Right lung (tissue), 10 donors: ENCODE measurements at places on chromosomes 12 and 14. TPM values are rescaled to one million over a fixed set of nuclear protein-coding genes. Genes with fewer than 3 reads are reported as not detected.
A peak's percentile ranks its signal among the peaks of the same experiment; 100 is the strongest.

RD3L gene
- 0.12 TPM for polyA plus RNA-seq

DHRS4 gene
- 34.5 TPM for polyA plus RNA-seq

LRP1-AS gene
- polyA plus RNA-seq: 0.91 TPM

- DNase-seq: no peak
Measured at GRCh38 chr14:50031602-50032313, 84.6 kb downstream of the VCPKMT start.

- DNase-seq: no peak
Measured at GRCh38 chr14:106586098-106586704, 1059.8 kb downstream of the TMEM121 start.

- DNase-seq: no peak
Measured at GRCh38 chr14:66330228-66330627, 155.9 kb upstream of the CCDC196 start.

PPP1R36 gene
- polyA plus RNA-seq: 0.66 TPM

IKZF4 gene
- polyA plus RNA-seq: 23.1 TPM

GRCh38 chr12:60184096-60184495 lies 588.3 kb downstream of the SLC16A7 start:
- DNase-seq: no peak

- DNase-seq: no peak
Measured at GRCh38 chr14:64646103-64646502, 58.1 kb upstream of the PLEKHG3 start.

TSPAN19 gene
- 1.4 TPM for polyA plus RNA-seq

DNA sequence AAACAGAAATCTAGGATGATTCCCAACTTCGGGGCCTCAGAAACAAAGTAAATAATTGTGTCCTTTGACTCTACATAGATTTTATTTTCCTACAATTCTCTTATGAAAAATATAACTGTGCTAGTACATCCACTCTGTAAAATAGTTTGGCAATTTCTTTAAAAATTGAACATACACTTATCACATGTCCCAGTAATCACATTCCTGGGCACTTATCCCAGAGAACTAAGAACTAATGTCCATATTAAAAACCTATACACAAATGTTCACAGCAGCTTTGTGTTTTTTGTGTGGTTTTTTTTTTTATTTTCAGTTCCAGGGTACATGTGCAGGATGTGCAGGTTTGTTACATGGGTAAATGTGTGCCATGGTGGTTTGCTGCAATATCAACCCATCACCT lies 99.0 kb downstream of the KCNH5 start:
- DNase-seq: no peak

AQP6 gene
- polyA plus RNA-seq: 0.45 TPM

DNA sequence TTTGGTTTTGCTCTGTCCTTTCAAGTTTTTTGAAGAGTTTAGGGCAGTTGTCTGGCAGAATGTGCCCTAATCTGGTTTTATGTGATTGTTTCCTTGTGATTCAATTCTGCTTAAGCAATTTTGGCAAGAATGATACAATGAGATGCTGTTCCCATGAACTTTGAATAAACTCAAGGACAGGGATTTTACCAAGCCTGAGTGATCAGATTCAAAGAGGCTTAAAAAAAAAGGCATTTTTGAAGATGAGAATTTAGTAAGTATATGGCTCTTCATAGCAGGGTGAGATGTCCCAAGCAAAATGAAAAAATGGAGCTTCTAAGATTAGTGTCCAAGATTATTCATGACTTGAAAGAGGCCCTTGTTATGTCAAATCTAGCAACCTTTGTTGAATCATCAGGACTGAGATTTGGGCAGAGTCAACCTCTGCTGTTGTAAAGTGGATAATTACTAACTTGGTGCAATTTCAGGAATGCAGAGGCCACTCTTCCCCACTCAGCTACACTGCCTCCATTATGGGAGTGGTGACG lies 180.6 kb upstream of the NUDT4 start:
- no peak for DNase-seq

- no peak for DNase-seq
Measured at GRCh38 chr14:84152452-84152851, 1377.5 kb upstream of the FLRT2 start.

RNASE7 gene
- polyA plus RNA-seq: not detected

ATF1 gene
- polyA plus RNA-seq: 57.1 TPM

DNA sequence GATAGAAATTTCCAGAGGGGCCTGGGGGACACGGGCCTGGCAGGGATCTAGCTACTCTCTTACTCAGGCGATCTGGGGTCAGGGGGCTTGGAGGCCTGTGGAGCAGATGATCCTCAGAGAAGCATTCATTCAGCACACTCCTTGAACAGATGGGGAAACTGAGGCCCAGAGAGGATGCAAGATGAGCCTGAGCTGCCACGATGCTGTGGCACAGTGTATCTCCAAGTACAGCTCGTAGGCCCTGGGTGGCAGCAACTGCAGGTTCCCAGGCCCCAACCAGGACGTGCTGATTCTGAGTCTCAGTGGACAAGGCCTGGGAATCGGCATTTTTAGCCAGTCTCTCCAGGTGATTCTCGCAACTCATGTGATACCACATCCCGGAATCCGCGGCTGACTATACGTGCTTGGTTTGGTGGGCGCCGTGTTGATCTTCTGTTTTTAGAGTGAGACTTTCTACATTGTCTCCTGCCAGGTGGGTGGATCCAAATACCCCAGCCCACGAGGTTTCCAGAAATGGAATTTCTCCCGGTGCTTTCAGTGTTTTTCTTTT lies 22.5 kb downstream of the ADGRD1 start:
- no peak for DNase-seq

ERG28 gene
- 26.1 TPM for polyA plus RNA-seq

SLC25A47 gene
- polyA plus RNA-seq: 0.06 TPM

NRXN3 gene
- polyA plus RNA-seq: 1.4 TPM

APOF gene
- polyA plus RNA-seq: not detected

DNA sequence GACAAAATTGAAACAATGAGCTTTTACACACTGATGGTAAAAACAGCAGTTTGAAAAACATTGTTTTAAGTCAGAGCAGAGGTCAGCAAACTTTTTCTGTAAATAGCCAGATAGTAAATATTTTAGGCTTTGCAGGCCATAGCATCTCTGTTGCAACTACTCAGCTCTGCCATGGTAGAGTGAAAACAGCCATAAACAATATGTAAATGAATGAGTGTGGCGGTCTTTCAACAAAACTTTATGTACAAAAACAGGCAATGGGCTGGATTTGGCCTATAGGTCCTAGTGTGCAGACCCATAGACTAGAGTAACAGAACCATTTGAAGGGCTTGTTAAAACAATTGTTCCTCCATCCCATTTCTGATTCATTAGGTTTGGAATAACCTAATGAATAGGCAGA lies 114.8 kb downstream of the TGFB3 start:
- no peak for DNase-seq

OASL gene
- polyA plus RNA-seq: 0.15 TPM

JKAMP gene
- polyA plus RNA-seq: 98.1 TPM

GRCh38 chr12:9134981-9135628 lies 19.4 kb upstream of the A2M start:
- peak; percentile 88 for DNase-seq

DNA sequence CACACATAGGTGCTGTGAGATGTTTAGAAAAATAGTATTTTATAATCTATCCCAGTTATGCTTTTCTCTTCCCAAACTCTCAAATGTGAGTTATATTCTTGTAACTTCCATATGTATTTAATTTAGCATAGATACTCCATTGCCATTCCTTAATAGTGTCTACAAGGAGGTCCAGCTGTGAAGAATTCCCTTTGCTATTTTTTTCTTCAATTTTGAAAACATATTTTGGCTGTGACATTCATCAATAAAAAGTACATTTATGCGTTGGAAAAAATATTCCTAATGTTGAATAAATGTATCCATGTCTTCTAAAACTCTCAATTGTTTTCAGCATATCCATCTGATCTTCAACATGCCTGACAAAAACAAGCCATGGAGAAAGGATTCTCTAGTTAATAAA lies 1402.0 kb upstream of the SEL1L start:
- DNase-seq: no peak

SLC38A4 gene
- polyA plus RNA-seq: 6.4 TPM

TSPAN8 gene
- polyA plus RNA-seq: 1.1 TPM

GRCh38 chr14:52188381-52188780 lies 79.1 kb upstream of the PTGDR start:
- no peak for DNase-seq

MYF6 gene
- 0.31 TPM for polyA plus RNA-seq

DNA sequence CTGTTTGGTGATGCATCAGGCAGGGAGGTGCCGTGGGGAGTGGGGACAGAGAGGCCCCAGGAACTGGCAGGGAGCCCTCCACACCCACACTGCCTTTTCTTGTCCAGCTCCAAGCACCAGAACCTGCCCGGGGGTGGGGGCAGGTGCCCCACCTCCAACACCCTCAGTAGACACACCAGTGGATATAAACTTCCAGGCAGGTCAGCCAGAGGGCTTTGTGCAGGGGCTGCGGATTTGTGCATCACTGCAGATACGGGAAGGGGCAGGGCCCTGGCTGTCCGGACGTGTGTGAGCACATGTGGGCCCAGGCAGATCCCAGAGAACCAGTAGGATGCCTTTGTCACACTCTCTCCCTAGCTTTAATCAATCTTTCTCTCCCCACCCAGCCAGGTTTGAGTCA lies 1.3 kb upstream of the TGM1 start:
- DNase-seq: no peak

DNA sequence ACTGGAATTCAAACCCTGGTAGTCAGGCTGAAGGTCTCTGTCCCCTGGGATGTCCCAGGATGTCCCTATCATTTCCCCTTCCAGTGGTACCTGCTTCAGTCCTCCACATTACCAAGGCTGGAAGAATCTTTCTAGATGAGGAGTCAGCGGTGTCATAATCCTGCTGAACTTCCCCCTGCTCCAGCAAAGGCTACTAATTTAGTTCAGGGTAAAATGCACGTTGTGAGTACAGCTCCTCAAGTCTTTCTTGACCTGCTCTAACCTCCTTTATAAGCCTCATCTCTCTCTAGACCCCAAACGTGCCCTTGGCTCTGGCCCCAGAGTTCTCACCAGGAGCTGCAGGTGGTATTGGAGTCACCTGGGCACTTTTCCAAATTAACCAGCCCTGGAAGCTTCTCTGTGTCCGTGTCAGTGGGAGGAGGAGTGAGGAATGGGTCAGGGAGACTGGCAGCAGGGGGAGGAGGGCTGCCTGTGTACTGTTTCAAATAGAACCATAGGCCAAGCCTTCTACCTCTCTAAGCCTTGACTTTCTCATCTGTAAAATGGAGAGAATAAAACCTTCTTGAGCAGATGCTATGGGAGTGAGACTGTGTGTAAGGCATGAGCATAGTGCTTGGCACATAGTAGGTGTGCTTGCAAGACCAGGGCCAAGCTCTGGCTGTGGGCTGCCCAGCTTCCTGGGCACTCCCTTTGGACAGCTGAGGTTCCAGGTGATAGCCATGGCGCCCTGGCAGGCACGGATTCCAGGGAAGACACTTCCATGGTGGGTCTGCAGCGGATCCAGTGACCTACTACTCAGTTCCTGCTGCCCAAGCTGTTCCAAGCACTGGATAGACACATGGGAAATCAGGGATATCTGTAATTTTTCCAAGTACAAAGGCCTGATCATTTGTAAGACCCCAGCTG lies 24.5 kb downstream of the ASB2 start:
- DNase-seq: no peak

GRCh38 chr12:24695657-24696329 lies 253.1 kb downstream of the BCAT1 start:
- DNase-seq: no peak

- no peak for DNase-seq
Measured at GRCh38 chr14:96930526-96930925, 133.3 kb downstream of the VRK1 start.

POTEM gene
- not detected for polyA plus RNA-seq

RPS6KL1 gene
- 1.3 TPM for polyA plus RNA-seq

DNA sequence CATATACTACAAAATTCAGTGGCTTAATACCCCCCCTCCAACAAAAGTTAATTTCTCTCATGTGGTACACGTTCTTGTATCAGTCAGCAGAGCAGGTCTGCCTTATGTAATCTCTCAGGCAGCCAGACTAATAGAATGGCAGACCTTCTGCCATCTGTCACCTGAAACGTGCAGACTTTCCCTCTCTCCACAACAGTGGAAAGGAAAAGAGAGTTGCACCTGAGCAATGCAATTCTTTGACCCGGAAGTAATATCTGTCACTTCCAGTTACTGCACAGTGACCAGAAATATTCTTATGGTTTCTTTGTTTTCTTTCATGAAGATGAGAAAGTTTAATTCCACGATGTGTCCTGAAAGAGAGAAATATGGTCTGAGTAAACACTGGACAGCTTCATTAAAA lies 14.4 kb downstream of the KERA start:
- DNase-seq: no peak

DNA sequence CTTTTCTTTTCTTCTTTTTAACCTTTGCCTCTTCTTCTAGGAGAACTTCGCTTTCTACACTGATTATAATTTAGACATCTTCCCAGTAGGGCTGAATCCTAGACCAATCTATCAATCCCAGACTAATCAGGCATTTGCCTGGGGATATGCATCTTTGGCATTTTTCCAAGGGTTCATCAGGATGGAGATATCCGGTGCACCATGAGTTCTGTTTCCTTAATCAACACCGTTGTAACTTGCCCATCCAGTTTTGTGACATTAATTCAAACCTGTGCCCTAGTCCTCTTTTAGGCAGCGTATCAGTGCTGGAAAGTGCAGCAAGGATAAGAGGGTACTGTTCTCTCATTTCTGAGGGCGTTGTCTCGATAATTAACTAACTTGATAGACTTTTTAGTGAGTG lies 617 bp upstream of the MGP start:
- no peak for DNase-seq

DNA sequence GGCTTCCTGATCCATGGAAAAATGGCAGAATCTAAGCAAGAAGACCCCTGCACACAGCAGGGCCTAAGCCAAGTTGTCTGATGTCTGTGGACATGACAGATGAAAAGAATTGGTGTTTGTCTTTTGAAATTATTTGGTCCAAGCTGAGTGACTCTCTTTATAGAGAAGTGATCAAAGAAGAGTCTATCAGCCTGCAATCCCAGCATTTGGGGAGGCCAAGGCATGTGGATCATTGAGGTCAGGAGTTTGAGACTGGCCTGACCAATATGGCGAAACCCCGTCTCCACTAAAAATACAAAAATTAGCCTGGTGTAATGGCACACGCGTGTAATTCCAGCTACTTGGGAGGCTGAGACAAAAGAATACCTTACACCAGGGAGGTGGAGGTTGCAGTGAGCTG lies 64.8 kb upstream of the TUNAR start:
- no peak for DNase-seq

GRCh38 chr12:19855851-19856250 lies 416.6 kb downstream of the AEBP2 start:
- no peak for DNase-seq

KLC1 gene
- polyA plus RNA-seq: 142 TPM

GRCh38 chr14:92106143-92106926 lies at the start of gene ATXN3:
ATXN3 (minus strand) TSS chr14:92106582; CDS start chr14:92106552, 30 bp downstream.
- DNase-seq: peak; percentile 95

- no peak for DNase-seq
Measured at GRCh38 chr12:52969828-52970569, 21.1 kb downstream of the KRT18 start.
